ENCODE measurements at places on chromosomes 12 and 14.

- DNase-seq: no peak
These were observed 110.0 kb upstream of the CPM start for GRCh38 chr12:69042970-69043369.

DNA sequence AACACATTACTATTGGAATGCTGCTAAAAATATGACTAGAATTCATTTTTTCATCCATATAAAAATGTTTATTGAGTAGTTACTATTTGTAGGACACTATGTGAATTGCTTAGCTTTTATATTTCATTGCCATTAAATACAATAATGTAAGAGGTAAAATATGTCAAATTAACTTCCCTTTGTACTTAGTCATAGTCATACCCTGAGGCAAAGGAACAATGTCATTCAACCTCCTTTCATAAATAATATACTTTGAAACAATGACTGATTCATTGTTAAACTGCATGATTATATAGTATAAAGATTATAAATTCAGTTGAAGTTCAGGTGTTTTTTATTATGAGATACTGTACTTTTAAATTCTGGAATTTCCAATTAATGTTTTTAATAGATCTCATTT, 105.2 kb downstream of the GARIN6 start:
- no peak for DNase-seq

- DNase-seq: no peak
These were observed 15.9 kb downstream of the TAOK3 start for GRCh38 chr12:118356809-118357256.

GRCh38 chr12:89389755-89390661, 37.7 kb upstream of the DUSP6 start:
- DNase-seq: no peak

- no peak for DNase-seq
These were observed 65.2 kb upstream of the PSMC1 start for GRCh38 chr14:90191154-90191553.

DNA sequence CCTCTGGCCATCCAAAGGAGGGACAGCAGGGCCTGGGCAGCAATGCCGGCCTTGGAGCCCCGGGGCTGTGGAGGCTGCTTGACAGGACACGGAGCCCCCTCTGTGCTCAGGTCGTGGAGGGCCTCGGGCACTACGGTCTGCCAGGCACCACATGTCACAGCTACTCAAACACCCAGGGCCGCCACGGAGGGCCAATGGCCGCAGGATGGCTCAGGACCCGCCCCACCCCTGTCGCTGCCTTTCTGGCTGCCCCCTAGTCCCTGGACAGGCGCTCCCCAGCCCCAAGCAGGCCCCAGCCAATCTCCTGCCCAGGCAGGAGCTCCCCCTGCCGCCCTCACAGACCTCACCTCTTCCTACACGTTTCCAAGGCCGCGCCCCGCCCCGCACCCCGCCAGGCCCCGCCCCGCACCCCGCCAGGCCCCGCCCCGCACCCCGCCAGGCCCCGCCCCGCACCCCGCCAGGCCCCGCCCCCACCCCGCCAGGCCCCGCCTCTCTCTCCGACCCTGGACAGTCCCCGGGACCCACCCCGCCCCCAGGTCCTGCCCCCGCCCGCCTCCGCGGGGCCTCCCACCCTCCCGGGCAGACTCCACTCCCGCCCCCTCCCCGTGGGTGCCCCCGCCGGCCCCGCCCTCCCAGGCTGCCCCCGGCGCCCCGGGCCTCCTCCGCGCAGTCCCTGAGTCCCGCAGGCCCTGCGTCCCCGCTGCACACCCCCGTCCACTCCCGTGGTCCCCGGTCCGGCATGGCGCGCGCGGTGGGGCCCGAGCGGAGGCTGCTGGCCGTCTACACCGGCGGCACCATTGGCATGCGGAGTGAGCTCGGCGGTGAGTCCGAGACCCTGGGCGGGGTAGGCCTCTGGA, at the start of gene ASPG:
Gene ASPG, plus strand, starts transcription at position 669 of the 857 bp plus-strand sequence. Its CDS starts 71 bp downstream, at position 740.
- DNase-seq: no peak

DNA sequence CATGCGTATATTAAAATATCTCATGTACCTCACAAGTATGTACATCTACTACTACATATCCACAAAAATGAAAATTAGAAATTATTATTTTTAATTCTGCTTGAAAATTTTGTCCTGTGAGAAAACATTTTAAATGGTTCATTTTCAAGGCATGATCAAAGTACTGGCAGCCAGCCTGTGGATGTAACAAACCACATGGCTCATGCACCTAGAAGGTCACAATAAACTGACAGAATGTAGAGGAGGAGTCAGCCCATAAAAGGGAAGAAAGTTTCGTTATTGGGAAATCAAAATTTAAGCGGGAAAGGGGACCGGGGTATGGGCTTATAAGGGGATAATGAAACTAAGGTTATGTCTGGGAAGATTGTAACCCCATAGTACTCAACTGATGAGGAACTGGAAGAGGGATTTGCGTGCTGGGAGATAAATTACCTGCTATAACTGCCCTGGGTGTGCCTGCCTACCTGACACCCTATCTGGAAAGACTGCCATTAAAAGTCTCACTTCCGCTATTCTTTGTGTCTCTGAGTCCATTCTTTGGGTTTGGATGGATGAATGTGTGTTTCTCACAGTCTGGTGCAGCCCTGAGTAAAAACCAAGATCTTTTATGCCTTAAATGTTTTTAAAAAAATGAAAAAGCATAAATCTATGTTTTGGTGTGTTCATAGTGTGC, 62.2 kb upstream of the PCED1B start:
- DNase-seq: no peak

GRCh38 chr12:52246720-52247621, 13.9 kb downstream of the KRT7 start:
- no peak for DNase-seq

DNA sequence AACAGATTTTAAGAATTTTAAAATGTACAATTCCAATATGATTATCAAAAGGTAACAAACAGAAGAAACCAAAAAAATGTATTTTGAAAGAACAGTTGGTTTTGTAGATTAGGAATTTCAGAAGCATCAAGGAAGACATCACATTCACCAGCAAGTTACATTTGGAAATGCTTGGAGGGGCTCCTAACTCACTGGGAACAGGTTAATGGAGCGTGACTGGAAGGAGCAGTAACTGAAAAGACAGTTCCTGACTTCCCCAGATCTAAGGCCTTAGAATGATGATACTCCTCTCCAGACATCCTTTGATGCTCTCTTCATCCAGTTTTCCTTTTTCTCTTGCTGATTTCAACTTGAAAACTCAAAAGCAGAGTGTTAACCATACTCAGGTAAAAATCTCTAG, 220.0 kb upstream of the EGLN3 start:
- no peak for DNase-seq

DNA sequence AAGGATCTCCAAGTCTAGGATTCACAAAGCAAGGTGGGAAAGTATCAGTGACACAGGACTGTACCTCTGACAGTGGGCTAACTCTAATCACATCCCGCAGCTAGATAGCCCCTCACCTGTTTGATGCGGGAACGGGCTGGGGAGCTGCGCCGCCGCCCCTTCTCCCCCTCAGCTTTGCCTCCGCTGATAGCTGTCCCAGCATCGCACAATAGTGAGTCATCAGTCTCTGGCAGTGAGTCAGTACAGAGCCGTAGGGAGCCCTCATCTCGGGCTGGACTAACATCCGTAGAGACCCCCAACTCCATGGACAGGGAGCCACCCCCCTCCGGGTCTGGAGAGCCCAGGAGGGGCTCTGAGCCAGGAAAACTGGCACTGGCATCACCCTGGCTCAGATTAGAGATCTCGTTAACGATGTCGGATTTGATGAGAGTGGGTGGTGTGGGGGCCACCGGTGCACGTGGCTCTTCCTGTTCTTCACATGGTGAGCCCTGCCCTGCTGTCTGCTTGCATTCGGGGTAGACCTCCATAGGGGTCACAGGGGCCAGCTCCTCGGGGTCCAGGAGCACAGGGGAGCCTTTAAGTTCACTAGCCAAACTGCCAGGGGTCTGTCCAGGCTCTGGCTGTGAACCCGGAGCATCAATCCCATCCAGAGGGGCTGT, 10.9 kb downstream of the KMT2D start:
- DNase-seq: no peak

- no peak for DNase-seq
These were observed 13.2 kb downstream of the BAZ2A start for GRCh38 chr12:56616925-56617324.

DNA sequence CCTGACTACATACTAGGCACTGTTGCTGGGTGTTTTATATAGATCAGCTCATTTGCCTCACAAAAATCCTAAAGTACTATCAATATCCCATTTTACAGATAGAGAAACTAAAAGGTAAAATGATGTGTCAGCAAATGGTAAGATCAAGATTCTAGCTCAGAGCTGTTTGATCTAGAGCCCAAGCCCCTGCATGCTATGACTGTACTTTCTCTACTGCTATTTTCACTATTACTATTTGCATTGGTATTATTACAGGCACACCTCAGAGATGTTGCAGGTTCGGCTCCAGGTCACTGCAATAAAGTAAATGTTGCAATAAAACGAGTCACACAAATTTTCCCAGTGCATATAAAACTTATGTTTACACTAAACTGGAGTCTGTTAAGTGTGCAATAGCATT, 10.9 kb downstream of the ISCU start:
- DNase-seq: no peak

DNA sequence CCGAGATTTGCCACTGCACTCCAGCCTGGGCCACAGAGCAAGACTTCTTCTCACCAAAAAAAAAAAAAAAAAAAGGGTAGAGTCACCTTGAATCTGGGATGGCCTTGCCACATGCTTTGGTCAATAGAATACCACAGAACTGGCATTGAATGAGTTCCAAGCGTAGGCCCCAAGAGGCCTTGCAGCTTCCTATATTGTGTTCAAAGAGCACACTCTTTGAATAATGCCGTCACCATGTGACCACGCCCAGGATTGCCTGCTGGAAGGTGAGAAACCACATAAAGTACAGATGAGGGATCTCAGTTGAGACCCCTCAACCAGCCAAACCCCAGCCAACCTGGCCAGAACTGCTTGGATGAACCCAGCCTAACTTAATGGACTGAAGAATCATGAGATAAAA, 239.2 kb upstream of the AMIGO2 start:
- DNase-seq: no peak

GRCh38 chr14:103910262-103910935, 17.9 kb upstream of the TDRD9 start:
- DNase-seq: peak; percentile 84

- no peak for DNase-seq
These were observed 19.0 kb downstream of the GCN1 start for GRCh38 chr12:120175537-120175936.

- no peak for DNase-seq
These were observed 2.0 kb downstream of the PKP2 start for GRCh38 chr12:32894566-32894965.

- DNase-seq: no peak
These were observed 23.6 kb upstream of the BLTP3B start for GRCh38 chr12:100166232-100166631.

DNA sequence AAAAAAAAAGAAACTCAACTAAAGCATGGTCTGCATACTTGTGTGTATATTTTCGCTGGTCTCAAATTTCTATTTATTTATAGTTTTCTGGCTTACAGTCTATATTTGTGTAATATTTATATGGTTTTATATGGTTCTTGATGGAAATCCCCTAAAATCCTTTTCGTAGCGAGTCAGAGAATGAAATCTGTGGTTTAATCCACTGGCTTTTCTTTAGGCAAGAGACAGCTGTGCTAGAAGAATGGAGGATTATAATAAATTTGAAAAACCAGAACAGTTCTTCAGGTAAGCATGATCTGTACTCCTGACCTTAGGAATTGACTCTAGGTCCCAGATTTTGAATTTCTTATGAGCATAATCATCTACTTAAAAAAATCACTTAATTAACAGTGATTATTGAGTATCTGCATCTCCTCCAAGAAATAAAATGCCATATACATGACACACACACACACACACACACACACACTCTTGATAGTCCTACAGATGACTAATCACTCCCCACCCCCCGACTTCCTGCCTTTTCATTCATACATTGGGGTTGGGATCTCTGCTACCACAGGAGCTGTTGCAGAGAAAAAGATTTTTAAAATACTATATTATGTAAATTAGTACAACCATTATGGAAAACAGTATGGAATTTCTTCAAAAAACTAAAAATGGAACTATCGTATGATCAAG, 113.4 kb downstream of the CRADD start:
- no peak for DNase-seq

DNA sequence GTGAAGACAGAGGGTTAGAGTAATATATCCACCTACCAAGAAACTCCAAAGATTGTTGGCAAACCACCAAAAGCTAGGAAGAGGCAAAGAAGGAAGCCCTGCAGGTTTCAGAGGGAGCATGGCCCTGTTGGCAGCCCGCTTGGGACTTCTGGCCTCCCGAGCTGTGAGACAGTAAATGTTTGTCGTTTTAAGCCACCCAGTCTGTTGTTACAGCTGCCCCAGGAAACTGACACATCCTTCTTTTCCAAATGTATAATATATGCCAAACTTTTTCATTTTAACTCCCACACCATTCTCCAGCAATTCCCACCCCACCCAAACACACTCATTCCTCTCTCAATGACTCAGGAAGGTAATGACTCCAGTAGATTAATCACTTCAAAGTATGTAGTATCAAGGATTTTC, 74.0 kb downstream of the RPS29 start:
- no peak for DNase-seq

- DNase-seq: no peak
These were observed 32.1 kb downstream of the BAZ1A start for GRCh38 chr14:34843011-34843554.
